ENCODE measurements at places on chromosomes 2 and 18. TPM values are rescaled to one million over a fixed set of nuclear protein-coding genes. Genes with fewer than 3 reads are reported as not detected.
A peak's percentile ranks its signal among the peaks of the same experiment; 100 is the strongest.

DNA sequence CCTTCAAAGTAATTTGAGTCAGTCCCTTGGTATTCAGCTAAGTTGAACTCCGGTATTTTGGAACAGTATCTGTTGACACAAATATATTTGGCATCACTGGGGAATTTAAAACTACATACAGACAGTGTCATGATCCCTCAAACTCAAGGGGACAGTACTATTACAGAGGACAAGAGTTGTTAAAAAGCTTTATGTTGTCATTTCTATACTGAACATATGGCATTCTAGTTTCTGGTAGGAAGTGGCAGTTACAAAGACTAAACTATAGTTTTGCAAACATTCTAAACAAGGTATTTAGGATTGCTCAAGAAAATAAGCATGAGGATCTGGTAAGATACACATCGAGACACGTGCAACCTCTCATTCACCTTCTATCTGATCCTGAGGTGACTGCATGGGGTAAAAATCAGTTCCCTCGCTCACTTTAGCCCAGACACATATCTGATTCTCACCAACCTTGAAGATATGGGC is 16.6 kb upstream of the CCNYL1 start:
- DNase-seq = no peak

GRCh38 chr2:141878016-141878415 is 252.8 kb downstream of the LRP1B start:
- DNase-seq = no peak

GRCh38 chr18:34033968-34034367 is 190.7 kb downstream of the NOL4 start:
- no peak for DNase-seq

- DNase-seq = no peak
These were observed 12.3 kb upstream of the SLC14A2 start for GRCh38 chr18:45602926-45603325.

- peak; percentile 23 for DNase-seq
These were observed 36.8 kb upstream of the GPD2 start for GRCh38 chr2:156399224-156399949.

GRCh38 chr2:37284381-37284780 is 40.3 kb downstream of the PRKD3 start:
- no peak for DNase-seq

DNA sequence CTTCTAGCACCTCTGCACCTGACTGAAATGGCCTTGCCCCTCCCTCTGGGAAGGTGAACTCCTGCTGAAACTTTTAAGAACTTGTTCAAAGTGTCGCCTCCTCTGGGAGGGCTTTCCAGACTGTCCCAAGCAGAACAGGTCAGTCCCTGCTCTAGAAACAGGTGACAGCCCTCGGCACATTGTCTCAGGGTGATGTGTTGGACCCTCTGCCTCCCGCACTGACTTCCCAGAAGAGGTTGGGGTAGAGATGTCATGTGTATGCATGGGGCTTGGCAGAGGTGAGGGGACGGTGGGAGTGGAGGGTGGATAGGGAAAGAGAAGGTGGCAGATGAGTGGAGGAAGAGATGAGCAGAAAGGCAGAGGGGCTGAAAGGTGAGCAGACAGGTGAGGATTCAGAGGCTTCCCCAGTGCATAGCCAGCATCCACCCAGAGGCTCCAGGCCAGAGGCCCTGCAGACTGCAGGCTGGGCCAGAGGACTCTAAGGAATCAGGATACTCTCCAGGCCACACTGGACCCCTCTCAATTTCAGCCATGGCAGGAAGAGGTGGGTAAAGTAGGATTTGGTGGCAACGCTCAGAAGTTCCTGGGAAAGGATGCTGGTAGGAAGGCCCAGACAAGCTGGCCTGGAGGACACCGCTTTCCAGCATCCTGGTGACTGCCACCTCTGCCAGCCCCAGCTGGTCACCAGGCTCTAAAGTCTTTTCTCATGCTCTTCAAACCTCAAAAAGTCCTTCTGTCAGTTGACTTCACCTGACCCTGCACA is 24.8 kb upstream of the TNS1 start:
- DNase-seq = no peak

DNA sequence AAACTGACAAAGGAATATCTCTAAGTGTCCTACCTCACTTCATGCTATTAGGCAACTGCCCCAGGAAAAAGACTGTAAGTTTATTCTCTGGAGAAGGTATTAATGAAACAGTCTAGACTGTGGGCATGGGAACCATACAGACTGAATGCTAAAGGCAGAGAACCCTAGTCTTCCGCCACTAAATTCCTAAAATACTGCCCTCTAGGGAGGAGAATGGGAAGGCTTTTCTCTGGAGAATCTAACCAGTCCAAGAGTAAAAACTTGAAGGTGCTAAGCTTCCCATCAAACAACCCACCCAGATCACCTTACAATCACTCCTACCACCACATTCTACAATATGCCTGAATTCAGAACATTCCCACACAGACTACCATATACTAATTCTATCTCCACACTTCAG is 3.4 kb downstream of the SRBD1 start:
- peak; percentile 86 for DNase-seq

GRCh38 chr18:27996801-27997272 is 180.1 kb downstream of the CDH2 start:
- no peak for DNase-seq

DNA sequence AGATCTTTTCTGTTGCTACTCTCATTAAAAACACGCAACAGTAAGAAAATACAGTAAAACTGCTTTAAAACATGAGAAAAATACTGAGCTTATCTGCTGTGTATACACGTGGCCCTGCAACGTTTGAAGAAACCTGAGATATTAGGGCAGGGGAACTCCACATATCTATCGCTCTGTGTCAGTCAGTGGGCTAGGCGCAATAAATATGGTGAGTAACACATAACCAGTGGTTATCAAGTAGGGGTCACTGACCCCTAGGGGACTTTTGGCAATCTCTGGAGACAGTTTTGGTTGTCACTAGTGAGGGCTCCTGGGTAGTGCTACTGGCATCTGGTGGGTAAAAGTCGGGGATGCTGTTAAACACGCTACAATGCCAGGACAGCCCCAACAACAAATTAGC is 14.9 kb downstream of the STAT1 start:
- no peak for DNase-seq

DNA sequence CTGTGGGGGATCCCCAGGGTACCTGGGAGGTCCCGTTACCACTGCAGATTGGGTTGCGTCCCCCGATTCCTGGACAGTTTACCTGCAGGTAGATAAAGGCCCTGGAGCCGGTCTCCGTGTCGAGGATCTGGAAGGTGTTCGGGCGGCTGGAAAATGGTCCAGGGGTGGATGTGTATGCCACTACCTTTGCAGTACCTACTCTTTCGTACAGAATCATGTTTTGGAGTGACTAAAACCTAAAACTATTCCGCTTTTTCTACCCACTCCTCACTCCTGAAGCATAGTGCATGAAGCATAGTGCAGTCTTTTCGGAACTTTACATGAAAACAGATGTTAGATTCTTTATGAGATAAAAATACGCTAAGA is 418 bp downstream of the WDR75 start:
- DNase-seq = no peak

GRCh38 chr18:48023334-48024008 is 93.0 kb upstream of the SMAD2 start:
- DNase-seq = peak; percentile 83

- no peak for DNase-seq
These were observed 64.5 kb downstream of the SH3YL1 start for GRCh38 chr2:199041-199966.

- DNase-seq = no peak
These were observed 296.9 kb upstream of the HS6ST1 start for GRCh38 chr2:128615571-128615970.

GRCh38 chr2:61938511-61938910 is 33.0 kb downstream of the COMMD1 start:
- DNase-seq = no peak

- DNase-seq = no peak
These were observed 6.5 kb upstream of the COQ10B start for GRCh38 chr2:197446844-197447243.

DNA sequence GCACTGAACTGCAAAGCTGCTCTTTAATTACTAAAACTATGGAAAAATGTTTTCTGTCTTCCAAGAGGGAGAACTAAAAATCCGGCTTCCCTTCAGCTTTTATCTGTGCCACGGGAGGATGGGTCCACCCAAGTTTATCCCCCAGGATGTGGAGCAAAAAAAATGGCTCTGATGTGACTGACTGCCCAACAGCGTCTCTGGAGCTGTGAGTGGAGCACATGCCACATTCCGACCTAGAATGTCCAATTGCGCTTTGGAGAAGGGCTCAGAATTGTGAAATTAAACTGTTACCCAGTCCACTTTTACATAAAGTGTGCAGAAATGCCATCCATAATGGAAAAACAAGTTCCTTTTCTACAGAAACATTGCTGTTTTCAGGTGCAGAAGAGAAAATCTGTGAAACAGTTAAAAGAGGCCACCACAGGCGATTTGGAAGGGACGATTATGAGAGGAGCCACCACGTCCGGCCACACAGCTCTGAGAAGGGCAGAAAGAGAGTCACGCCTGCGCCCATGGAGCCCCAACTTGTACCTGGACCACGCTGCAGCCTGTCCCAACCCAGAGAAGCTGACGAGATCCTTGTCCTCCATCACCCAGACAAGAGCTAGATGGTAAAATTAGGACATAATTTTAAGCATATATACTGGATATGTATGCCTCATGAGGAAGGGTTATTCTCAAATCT is 99.9 kb upstream of the TPO start:
- DNase-seq = no peak

DNA sequence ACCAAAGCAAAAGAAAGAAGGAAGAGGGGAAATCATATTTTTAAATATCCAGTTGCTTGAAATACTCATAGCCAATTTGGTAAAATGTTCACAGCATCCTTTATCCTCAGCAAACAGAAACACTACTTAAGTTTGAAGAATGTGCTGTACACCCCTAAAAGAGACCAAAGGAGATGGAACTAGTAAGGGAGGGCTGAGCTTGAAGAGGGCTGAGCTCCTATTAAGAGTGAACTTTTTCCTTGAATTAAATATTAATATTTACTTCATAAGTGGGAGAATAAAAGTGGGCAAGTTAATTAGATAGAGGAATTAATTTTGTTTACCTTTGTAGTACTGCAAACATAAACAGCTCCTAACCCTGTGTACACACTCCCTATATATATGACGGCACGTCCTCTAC is 7.0 kb downstream of the EVX2 start:
- no peak for DNase-seq

GRCh38 chr18:47248115-47248603 is 3.3 kb downstream of the SKOR2 start:
- peak; percentile 45 for DNase-seq

GRCh38 chr2:105631922-105632321 is 112.8 kb upstream of the NCK2 start:
- no peak for DNase-seq

DNA sequence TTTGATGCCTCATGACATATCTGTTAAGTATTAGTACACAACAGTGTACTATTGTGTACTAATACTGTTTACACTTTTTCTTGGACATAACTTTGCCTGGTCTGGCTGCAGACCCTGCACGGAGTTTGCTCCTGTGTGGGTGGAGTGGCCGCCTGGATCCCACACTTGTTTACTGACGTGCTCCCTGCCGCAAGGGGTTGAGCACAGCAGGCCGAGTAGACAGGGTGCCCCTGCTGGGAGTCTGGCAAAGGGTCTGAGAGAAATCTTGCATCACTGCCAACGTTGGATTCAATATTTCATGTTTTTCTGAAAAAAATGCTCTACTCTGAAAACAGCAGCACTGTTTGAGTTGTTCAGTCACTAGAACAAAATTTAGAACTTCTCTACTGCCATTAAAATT is 59.0 kb downstream of the PDK1 start:
- no peak for DNase-seq

CDH20 gene
- 1.0 TPM for total RNA-seq

ZNF385B gene
- 1.5 TPM for total RNA-seq

CAD gene
- total RNA-seq = 126 TPM

FAM228A gene
- 0.12 TPM for total RNA-seq

SH3BP4 gene
- 57.6 TPM for total RNA-seq

CHRND gene
- total RNA-seq = not detected

LYG2 gene
- total RNA-seq = not detected

PLA2R1 gene
- 0.78 TPM for total RNA-seq

Data from GM23338 (cell line).